Occipital lobe (tissue), 3 donors: ENCODE measurements at places on chromosomes 12 and 14.

- no peak for DNase-seq
Measured at GRCh38 chr12:51186465-51187085, 13.6 kb upstream of the TFCP2 start.

DNA sequence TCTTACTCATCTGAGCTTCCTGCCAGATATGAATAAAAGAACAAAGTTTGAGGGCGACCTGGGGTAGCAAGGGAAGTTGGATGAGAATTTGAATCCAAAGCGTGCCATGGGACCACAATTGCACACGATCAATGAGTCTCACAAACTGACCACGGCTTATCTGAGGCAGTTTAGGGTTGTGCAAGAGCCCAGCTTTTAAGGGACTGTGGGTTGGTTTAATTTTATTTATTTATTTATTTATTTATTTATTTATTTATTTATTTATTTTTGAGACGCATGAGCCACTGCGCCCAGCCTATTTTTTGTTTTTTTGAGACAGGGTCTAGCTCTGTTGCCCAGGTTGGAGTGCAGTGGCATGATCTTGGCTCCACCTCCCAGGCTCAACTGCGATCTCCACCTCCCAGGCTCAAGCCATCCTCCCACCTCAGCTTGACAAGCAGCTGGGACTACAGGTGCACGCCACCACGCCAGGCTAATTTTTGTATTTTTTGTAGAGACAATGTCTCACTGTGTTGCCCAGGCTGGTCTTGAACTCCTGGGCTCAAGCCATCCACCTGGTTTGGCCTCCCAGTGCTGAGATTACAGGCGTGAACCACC, 1.1 kb downstream of the AMDHD1 start:
- DNase-seq, result no peak

GRCh38 chr14:48726080-48726642, 860.0 kb downstream of the RPS29 start:
- no peak for DNase-seq

DNA sequence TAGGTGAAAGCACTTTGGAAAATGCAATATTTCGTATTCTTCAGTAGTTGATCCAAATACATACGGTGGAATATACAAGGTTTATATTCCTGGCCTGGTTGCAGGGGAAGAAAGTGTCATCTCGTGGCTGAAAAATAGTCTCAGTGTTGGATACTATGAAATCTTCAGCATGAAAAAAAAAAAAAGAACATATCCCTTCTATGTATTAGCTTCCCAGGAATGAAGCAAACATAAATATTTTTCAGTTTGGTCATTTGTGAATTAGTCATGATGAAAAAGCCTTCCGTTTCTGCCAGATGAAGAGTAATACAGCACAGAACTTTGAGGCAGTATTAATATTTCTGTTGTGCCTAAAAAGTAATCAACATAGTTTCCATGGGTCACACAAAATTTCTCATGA, 36.7 kb downstream of the FLRT2 start:
- DNase-seq, result no peak

GRCh38 chr12:12908252-12908651, 16.9 kb downstream of the GPRC5A start:
- DNase-seq, result no peak

DNA sequence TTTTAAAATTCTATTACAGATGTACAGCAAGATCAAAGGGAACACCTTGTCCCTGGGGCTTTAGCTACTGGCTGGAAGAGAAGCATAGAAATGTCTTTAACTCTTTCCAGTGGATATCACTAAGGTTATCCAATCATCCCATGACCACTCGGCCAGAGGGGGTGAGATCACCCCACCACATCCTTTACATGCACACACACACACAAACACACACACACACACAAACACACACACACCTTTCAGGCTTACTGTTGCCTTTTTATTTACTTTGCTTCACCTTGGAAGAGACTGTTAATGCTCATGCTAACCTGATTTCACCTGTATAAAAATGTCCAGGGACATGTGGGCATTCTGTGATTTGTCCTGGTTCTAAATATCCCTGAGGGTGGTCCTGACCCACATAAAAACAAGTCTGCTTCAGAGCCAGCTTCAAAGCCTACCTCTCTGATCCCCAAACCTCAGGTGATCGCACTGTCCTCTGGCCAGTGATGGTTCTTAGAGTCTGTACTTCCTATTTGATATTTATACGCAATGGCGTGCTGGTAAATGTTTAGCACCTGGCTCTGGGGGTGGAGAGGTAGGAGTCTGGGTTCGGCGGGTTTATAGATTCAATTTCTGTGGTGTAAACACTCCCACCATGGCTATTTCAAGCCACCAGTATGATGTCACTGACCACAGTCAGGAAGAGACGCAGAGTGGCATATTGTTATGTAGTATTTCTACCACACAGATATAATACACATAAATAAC, 166.1 kb upstream of the EEA1 start:
- DNase-seq, result no peak

DNA sequence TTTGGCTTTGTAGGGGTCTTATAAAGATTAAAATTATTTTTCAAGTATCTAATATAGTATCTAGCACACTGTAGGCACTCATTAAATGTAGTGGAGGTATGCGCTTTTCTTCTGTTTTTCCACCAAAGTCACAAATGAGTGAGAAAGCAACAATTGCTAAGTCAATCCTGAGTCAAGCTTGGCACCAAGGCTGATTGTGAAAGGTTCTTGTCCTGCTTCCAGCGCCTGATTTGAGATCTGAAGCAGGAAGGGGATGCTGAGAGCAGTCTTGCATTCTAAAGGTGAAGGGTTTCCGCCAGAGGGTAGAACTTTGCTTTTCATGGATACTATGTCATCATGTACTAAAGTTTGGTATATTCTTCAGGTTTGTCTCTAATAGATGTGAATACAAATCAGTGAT, 64.9 kb upstream of the DAAM1 start:
- no peak for DNase-seq

GRCh38 chr14:93980456-93981201, 4.3 kb upstream of the ASB2 start:
- DNase-seq, result peak; percentile 76

DNA sequence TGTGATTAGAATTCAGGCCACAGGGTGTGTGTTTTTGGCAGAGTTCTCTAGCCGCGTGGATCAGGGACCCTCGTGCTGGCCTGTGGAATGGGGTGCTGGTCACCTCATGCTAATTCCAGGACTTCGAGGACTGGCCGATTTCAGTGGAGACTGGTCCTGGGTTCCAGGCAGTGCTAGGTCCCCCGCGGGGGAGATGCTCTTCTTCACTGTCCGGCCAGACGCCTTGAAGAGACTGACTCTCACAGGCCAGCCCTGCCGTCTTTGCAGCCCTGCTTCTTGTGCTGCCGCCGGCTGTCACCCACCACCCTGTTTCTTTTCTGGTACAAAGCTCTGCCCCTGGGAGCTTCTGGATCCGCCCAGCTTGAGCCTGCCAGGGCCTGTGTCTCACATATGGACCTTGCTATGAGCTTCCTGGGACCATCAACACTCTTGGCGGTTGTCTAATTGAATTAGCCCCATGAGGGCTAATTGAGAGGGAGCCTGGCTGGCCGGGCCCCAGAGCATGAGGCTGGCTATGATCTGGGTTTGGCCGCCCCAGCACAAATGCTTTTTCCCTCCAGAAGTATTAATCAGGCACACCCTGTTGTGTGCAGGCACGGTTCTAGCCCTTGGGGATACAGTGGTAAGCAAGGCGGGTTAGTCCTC, 8.2 kb downstream of the MLXIP start:
- no peak for DNase-seq

GRCh38 chr14:74427651-74428050, 1.6 kb upstream of the SYNDIG1L start:
- DNase-seq, result no peak

GRCh38 chr12:90499795-90500194, 455.2 kb downstream of the CCER1 start:
- no peak for DNase-seq

GRCh38 chr14:99342906-99343305, 70.9 kb upstream of the BCL11B start:
- DNase-seq, result no peak

- no peak for DNase-seq
Measured at GRCh38 chr12:96846293-96846692, 60.8 kb upstream of the NEDD1 start.

DNA sequence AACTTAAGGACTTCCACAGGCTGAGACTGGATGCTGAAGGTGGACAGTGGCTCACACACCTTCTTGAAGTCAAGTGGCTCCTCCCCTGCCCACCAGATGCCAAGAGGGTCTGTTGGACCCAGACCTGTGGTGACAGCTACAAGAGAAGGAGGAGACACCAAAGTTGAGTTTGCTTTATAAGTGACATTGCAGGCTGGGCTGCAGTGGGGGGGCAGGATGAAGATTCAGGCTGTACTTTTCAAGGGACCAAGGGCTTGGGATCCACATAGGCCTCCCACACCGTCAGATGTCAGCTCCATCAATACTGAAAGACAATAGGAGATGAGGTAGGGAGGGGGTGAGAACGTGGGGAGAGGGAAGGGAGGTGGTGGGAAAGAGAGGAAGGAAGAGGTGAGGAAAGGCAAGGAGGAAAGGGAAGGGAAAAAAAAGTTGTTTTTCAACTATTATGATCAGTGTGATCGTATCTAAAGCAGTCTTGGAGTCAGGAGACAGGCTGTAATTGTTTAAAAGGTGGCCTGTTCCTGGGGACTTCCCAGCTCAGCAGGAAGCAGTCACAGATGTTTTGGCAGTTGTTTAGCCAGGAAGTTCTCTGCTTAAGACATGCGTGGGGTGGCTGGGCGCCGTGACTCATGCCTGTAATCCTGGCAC, 84.1 kb upstream of the RESF1 start:
- DNase-seq, result no peak

GRCh38 chr12:5440978-5441377, 9.1 kb downstream of the NTF3 start:
- no peak for DNase-seq
